ENCODE measurements at places on chromosomes 5 and 9.

GRCh38 chr5:132386644-132387286 lies 17.3 kb downstream of the SLC22A5 start:
- peak; percentile 40 for DNase-seq
- no peaks in the 10 kb centered on the region for H3K27me3 ChIP-seq
- no peaks in the 10 kb centered on the region for H3K36me3 ChIP-seq
- no peak overlapping the region for H3K4me3 ChIP-seq
- H3K4me1 ChIP-seq, result peaks cover 43% of the 10 kb centered on the region

GRCh38 chr5:158736150-158736870 lies 363.4 kb downstream of the EBF1 start:
- H3K36me3 ChIP-seq, result no peaks in the 10 kb centered on the region
- H3K27me3 ChIP-seq, result no peaks in the 10 kb centered on the region
- H3K27ac ChIP-seq, result no peak overlapping the region
- no peaks in the 10 kb centered on the region for H3K4me1 ChIP-seq
- H3K4me3 ChIP-seq, result no peak overlapping the region

DNA sequence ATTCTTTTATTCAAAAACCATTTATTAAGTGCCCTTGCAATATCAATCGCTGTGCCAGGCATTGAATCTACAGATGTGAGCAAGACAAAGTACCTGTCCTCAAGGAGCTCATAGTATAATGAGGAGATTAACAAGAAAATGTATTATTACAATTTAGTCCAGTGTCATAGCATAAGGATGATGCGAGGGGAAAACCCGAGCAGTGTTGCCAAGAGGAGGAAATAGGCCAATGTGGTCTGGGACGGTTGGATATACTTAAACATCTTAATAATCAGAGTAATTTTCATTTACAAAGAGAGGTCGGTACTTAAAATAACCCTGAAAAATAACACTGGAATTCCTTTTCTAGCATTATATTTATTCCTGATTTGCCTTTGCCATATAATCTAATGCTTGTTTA lies 18.5 kb downstream of the CD274 start:
- no peaks in the 10 kb centered on the region for H3K27me3 ChIP-seq
- no peak for DNase-seq
- H3K36me3 ChIP-seq, result peaks cover 32% of the 10 kb centered on the region
- no peak overlapping the region for H3K4me3 ChIP-seq

GRCh38 chr5:159576902-159577301 lies 246.6 kb upstream of the IL12B start:
- H3K4me1 ChIP-seq, result peaks cover 3% of the 10 kb centered on the region
- H3K4me3 ChIP-seq, result no peak overlapping the region
- no peak for DNase-seq
- H3K36me3 ChIP-seq, result no peaks in the 10 kb centered on the region
- H3K27me3 ChIP-seq, result no peaks in the 10 kb centered on the region

GRCh38 chr5:53943938-53944337 lies 366.4 kb downstream of the ARL15 start:
- no peak overlapping the region for H3K27ac ChIP-seq
- H3K36me3 ChIP-seq, result no peaks in the 10 kb centered on the region
- no peak overlapping the region for H3K4me3 ChIP-seq

DNA sequence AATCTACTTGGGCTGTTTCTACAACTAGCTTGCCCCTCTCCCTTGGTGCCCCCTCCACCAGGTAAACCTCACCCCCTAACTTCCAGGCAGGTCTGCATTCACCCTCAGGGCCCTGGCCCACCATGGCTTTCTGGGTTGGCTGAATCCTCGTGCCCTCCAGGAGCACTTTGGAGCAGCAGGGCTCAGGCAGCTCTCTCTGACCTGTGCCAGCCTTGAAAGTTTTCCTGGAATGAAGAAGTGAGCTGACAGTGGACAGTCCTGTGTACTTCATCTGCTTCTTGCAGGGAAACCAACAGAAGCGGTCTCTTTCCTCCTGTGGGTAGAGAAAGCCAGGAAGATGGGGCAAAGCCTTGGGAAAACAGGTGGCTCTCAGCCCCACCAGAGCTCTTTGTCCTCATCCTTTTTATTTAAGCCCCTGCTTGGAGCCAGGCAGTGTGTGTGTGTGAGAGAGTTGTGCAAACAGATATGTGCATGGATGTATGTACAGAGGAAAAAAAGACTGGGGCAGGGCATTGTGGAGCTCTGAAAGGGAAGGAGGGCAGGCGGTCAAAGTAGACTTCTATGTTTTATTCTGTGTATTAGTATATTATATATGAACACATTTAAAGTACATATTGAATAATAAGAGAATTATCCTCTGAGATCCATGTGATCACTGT lies 62.3 kb upstream of the SPRY4 start:
- no peak overlapping the region for H3K27ac ChIP-seq
- peaks cover 4% of the 10 kb centered on the region for H3K27me3 ChIP-seq
- peaks cover 25% of the 10 kb centered on the region for H3K4me1 ChIP-seq
- DNase-seq, result no peak
- H3K4me3 ChIP-seq, result no peak overlapping the region

DNA sequence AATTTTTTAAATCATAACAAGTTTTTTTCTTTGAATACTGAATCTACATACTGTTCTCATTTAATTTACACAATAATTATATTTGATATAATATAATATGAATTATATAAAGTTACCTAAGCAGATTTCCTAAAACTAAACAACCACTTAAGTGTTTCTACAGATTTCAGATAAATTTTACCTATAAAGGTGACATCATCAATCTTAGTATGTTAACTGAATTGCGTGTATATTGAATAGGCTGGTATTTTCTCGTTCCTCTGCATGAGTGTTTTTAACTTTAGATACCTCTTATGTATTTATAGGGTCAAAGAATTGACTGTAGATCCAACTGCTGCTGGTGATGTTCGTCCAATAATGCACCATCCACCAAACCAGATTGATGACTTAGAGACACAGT lies 30.3 kb downstream of the DIMT1 start:
- H3K27me3 ChIP-seq, result no peaks in the 10 kb centered on the region
- H3K36me3 ChIP-seq, result peaks cover 27% of the 10 kb centered on the region
- H3K4me1 ChIP-seq, result no peaks in the 10 kb centered on the region
- H3K27ac ChIP-seq, result no peak overlapping the region
- no peak for DNase-seq

DNA sequence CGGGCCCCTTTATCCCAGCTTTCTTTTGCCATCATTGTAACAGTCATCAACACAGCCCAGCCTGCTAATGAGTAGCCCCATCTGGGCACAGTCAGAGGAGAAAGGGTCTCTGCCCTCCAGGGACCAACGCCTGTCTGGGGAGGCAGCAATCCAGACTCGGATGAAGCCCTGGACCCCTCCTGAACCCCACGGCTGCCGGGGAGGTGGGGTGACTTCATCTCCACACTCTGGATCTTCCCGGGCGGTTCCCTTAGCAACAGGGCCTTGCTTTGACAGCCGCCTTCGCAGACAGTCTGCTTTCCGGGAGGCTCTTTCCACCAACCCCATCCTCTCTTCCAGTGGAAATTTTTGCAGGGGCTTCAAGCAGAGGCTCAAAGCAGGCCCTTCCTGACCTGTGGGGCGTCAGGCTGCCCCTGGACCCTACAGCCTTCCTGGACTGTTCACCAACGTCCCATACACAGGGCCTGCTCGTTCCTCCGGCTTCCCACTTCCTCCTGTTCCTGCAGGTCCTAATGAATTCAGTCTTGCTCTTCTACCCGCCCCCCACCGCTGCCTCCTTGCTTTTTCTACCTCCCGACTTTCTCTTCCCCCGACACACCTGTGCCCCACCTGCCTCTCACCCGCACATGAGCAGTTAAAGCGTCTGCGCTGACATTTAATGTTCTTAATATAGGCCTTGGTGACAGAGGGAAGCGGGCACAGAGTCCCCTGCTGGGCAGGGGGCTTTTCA lies 161.7 kb upstream of the MVB12B start:
- DNase-seq, result no peak
- H3K4me3 ChIP-seq, result no peak overlapping the region
- H3K27me3 ChIP-seq, result peaks cover 3% of the 10 kb centered on the region
- no peaks in the 10 kb centered on the region for H3K36me3 ChIP-seq

Data from astrocyte (in vitro differentiated cells and primary cell).